ENCODE measurements at places on chromosomes 1 and 21.

- DNase-seq, result no peak
Observed at GRCh38 chr1:222106377-222106776, 364.5 kb upstream of the DUSP10 start.

DNA sequence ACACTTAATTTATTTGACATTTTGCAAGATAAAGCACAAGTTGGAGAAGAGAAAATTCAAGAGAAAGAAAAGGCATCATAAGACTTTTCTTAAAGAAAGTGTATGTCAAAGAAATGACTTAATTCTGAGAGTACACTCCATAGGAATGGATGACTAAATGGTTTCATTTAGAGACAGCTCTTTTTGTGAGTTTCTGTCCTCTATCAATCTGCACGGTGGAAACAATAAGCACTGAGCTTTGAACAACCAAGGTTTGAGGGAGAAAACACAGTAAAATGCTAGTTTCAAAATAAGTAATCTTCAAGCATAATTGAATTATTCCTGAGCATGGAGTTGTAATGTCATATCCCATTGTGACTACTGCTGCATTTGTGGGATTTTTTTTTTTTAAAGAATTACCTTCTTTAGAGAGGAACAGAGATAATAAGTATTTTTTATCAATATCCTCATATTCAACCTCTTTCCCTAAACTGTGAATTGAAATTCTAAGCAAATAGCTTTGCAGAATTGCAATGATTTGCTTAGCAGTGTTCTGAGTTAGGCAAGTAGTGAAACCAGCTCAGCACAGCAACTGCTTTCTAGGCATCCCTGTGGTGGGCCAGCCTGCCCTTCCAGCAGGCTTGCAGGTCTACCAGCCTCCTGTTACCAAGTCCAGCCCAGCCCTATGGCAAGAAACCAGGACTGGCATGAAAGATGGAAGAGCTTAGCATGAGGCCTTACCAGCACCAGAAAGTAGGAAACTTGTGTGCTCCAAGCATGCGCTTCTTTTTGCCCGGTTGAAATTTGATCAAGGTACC lies 38.2 kb downstream of the KCNJ6 start:
- DNase-seq, result no peak

- no peak for DNase-seq
Observed at GRCh38 chr1:91080650-91081049, 58.8 kb upstream of the ZNF644 start.

DNA sequence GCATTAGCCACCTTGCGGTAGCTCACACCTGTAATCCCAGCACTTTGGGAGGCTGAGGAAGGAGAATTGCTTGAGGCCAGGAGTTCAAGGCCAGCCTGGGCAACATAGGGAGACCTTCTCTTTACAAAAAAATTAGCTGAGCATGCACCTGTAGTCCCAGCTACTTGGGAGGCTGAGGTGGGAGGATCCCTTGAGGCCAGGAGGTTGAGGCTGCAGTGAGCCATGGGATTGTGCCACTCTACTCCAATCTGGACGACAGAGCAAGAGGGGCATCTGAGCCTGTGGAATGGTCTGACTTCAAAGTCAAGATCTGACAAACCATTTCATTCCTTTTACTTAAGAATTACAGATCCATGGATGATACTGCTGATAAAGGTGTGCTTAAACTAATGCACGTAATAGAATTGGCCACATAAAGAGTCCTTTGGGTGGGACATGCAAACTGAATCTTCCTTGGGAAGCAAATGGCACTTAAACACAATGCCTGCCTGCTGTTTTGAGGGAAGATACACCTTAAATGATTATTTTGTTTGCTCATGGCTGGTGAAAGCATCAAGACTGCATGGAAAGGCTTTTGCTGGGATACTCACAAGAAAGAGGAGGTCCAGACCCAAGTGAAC lies 2.5 kb upstream of the TMEM201 start:
- DNase-seq, result no peak

- no peak for DNase-seq
Observed at GRCh38 chr1:232586679-232587078, 43.3 kb downstream of the SIPA1L2 start.

DNA sequence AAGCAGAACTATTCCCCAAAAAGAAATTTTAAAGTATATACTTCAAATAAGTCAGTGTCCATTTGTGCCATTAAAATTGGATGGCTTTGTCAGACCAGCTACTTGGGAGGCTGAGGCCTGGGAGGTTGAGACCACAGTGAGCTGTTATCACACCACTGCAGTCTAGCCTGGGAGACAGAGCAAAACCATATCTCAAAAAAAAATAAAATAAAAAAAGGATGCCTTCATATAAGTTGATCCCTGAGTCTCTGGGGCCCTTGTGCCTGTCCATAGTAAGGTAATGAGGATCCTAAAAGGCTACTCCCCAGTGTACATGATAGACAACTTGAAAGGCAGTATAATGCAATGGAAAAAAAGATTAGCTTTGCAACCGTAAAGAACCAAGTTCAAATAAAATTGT lies 81.2 kb upstream of the BARHL2 start:
- DNase-seq, result no peak

DNA sequence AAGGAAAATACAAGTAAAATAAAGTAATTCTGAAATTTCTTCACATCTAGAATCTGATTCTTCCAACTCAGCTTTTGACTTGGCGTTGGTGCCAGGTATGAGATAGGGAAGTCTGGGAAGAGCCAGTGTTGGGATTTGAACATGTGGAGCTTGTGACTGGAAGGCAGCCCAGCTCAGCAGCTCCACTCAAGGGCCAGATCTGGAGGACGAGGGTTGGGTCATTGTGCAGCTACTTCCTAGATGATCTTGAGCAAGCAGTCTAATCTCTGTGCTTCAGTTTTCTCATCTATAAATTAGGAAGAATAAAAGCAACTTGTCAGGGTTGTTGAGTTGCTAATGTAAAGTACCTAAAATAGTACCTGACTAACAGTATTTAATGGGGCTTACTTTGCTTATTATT lies 5.0 kb downstream of the ADARB1 start:
- no peak for DNase-seq

DNA sequence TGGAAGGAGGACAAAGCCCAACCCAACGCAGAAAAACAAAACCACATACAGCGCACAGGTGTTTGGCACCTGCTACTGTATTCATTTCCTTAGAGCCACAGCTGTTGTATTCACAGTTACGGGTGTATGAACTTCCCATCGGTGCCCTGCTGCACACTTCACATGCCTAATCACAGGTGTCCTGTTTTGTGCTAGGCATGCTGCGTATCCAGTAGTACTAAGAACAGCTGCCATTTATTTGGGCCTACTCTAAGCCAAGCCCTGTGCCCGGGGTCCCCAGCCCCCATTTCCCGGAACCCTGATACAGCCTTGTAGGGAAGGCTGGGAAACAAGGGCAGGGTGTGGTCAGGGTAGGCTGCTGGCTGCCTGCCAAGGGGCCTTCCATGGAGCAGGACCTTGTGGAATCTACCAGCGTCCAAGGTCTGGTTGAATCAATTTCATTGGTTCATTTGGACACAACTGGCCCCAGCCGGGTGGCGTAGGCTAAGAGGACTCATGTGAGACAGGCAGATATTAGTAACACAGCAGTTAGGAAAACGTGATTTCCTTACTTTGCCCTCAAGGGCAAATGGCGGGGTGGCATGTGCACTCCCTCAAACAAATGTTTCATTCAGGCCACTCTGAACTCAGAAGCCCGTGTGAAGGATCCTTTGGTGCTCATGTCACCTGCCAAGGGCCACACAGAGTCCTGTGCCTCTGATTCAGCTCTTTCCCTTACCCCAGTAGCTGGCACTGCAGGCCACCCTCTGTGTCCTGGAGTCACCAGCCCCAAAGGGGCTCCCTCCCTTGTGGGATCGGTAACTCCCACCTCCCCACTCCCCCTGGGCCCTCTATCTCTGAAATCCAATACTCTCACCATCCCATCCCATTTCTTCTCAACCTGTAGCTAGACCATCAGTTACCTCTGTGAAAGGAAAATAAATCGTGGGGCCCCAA lies 986 bp upstream of the RNF186 start:
- DNase-seq, result no peak

GRCh38 chr1:175399795-175400194 lies 207.2 kb upstream of the KIAA0040 start:
- DNase-seq, result no peak

DNA sequence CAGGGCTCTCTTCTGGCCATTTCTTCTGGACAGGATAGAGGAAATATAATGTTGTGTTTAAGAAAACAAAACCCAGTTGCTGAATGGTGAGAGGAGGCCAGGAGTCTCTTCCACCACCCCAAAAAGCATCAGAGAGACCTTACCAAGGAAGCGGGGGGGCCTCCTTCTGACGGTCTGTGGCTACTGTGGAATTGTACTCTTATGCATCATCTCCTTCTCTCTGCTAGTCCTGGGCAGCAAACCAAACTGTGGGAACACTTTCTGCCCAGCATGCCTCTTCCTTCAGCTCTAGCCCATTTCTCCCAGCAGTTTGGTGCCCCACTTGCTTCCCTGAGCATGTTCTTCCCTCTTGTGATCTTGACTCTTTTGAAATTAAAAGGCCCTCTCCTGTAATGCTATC lies 157.7 kb downstream of the HHIPL2 start:
- no peak for DNase-seq

DNA sequence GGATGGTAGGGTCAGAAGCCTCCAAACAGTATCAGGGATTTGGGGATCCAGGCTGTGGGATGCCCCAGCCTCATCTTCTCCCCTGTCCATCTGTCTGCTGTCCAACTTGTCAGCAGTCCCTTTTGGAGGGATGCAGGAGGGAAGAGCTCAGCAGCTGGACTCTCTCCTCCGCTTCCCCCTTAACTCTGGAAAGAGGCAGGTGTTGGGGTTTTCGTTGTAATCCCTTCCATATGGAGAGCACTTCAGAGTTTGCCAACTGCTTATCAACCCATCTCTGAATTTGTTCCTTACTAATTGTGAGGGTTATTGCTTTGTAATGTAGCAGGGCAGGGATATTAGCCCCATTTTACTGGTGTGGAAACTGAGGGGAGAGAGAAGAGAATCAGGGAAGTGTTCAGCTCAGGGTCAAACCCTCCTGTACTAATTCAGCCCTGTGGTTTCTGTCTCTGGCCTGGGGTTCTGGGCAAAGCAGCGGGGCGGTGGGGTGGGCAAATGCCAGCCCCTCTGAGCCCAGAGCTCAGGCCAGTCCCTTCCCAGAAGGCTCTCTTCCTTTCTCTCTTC lies 3.2 kb downstream of the CITED4 start:
- DNase-seq, result no peak
